ENCODE measurements at places on chromosomes 7 and 10.
A peak's percentile ranks its signal among the peaks of the same experiment; 100 is the strongest.

DNA sequence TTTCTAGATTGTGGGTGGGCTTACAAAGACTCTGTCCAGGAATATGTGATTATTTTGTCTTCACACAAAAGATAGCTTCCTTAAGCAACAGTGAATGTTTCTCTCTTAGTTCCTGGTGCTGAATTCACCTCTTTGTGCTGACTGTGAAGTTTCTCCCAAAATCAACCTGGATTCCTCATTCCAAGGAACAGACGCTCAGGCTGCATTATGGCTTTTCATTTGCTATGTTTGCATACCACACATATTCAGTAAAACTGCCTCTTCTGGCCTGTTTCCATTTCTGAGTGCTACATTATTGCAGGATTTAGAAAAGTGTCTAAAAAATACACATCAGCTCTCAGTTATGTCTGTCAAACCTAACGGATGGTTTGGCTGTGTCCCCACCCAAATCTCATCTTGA, 21.5 kb downstream of the MACROH2A2 start:
- DNase-seq, result no peak

DNA sequence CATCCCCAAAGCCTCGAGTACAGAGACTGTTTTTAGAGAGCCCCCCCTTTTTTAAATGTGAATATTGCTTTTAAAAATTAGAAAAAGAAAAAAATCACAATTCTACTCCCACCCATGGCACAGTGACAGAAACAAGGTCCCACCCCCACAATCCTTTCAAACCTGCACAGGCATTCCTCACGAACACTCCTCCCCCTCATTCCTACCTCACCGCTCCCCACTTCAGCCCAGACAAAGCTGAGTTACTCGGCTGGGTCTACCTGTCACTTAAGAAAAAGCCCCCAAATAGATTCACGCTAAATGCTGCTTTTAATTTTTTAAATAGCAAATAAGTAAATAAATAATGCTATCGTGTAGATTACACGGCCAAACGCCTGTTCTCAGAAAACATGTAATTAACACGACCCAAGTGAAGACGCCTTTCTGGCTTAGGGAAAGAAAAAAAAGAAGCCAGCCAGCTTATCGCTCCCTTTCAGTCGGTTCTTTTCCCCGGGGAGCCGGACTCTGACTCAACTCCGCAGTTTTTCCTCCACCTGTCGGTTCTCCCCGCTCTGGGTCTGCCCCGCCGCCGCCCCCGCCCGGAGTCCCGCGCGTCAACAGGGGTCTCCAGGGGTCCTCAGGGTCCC, 739 bp downstream of the MPP7 start:
- no peak for DNase-seq

DNA sequence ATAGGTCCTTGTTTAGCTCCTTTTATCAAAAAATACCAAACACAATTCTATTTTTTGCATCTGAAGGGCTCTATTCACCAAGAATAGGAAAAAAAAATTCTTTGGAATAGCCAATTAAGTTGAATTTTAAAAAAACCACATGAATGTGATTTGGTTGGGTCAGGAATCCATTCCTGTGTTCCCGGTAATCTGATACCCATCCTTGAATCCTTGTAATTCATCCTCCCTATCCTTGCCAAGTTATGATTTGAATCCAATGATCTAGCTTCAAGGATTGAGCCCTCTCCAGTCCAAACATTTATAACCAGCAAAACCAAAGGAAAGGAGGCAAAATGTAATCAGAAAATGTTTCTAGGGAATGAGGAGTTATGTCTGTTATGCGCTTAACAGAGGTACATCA, 86.6 kb downstream of the CFAP58 start:
- no peak for DNase-seq

DNA sequence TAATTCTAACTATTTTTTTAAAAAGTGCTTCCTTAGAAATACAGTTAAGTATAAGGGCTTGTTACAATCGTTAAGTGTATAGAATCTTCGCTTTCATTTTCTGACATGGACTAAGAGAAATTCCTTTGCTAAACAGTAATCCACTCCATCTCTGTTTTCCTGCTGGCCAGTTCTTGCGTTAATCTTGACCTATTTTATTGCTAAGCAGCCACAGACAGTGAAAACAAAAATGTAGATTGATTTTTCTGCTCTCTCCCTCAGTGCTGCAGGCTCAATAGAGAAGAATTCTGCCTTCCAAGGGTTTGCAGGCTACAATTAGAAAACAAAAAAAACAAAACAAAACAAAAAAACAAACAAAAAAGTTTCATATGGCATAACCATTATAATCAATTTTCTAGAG, 310.4 kb upstream of the ADARB2 start:
- no peak for DNase-seq

DNA sequence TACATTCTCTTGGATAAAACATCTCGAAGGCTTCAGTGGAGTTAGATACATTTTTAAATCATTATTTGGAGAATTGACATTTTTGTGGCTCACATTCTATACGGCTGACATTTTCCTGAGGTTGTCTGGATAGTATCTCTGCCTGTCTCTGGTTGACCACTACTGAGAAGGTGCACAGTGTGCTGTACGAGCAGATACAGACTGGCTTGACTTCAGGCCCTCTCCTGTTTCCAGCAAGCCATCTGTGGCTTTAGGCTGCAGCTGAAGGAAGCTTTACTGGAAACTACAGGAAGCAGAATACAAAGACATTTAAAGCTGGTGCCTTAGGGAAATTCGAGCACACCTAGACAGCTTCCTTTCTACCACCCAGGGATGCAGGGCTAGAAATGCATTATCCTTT, 39.3 kb upstream of the RSU1 start:
- DNase-seq, result no peak

DNA sequence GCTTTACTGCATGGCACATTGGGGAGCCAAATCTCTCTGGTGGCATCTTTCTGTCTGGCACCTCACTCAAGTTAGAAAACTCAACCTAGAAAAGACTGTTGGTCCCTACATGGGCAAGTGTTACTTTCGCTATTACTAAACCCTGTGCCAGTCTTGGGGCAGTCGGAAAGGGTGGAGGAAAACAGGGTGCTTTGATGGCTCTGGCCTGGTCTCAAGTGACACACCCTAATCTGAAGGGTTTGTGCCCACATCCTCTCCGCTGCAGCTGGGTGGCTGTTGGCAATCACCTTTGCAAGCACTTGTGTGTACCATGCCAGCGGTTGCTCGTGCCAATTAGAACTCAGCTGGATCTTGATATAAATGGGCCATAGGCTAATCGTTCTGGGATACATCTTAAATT, 159.8 kb upstream of the ITGB1 start:
- DNase-seq, result no peak

DNA sequence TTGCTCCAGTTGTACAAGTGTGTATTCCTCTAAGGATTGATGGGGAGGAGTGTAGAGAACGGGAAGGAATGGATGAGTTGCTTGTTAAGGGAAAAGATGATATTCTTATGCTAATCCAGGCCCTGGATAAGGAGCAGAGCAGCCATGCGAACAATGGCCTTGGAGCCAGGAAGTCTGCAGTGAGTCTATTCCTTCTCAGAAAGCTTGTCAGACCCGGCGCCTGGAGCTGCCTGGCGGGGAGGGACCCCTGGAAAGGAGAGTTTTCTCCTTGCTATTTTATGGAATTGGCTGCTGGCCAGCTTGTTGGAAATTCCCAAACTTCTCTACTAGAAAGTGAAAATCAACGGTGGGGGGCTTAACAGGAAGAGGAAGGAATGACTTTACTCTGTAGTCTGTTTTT, 89.1 kb downstream of the MMRN2 start:
- DNase-seq, result no peak

- DNase-seq, result no peak
These were observed 292.4 kb upstream of the SMIM30 start for GRCh38 chr7:113410796-113411195.

DNA sequence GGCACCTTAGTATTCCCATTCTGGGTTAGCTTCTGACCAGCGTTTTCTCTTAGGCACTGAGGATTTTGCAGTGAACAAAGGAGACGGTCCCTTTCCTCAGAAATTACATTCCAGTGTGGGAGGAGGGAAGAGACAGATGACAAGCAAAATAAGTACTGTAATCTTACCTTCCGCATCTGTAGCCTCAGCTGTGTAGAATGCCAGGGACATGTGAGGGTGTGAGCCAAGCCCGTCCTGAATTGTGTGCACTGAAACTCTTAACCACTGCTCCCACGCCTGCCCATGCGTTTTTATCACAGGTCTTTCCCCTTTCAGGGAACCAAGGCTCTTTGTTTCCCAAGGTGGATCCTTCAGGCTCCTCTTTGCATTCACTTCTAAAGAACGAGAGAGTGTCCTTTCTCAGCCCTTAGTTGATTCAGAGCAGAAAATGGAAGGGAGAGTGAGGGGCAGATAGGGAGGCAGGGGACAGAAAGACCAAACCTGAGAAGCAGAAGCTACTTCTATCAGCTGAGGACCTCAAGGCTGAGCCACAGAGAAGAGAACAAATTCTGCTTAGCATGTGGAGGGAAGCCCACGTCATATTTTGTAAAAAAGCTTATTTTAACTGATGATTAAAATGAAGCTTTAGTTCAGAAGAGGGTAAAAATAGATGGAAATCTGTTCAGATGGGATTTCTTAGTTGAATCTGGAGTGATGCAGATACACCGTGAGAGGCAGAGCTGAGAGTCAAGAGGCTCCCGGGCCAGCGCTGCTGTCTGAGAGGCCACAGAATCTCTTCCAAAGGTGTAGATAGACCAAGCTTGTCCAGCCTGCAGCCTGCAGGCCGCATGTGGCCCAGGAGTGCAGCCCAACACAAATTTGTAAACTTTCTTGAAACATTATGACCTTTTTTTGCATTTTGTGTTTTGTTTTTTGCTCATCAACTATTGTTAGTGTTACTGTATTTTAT, 122.5 kb downstream of the CCNY start:
- DNase-seq, result no peak

GRCh38 chr10:11403116-11403515, 208.3 kb downstream of the USP6NL start:
- DNase-seq, result no peak

GRCh38 chr10:16231176-16231575, 205.6 kb upstream of the PTER start:
- no peak for DNase-seq

GRCh38 chr10:11647676-11648075, 36.2 kb upstream of the USP6NL start:
- DNase-seq, result no peak

- DNase-seq, result no peak
These were observed 456.2 kb downstream of the REEP3 start for GRCh38 chr10:63977329-63977923.

- DNase-seq, result no peak
These were observed 52.8 kb upstream of the SVIL start for GRCh38 chr10:29687421-29688164.

GRCh38 chr7:24492576-24492975, 80.7 kb upstream of the PALS2 start:
- no peak for DNase-seq

DNA sequence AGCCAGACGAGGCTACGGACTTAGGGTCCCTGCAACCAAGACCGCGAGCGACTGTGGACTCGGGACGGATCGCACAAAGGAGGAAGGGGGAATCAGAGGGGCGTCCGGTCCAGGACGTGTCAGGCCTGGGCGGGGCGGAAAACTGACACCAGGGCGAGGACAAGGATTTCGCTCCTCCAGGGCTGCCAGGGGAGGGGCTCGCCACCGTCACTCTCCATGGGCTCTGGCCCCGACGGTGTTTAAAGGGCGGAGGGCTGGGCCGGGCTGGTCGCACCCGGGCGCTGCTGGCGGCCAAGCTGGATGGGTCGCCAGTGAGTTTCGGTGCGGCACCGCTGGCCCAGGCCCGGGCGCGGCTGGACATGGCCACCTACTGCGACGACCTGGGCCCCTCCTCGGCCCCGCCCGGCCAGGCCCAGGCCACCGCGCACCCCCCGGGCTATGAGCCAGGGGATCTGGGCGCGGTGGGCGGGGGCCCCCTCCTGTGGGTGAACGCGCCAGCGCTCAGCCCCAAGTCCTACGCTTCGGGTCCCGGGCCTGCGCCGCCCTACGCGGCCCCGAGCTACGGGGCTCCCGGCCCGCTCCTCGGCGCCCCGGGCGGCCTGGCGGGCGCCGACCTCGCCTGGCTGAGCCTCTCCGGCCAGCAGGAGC, at the start of gene FOXI2:
Gene FOXI2, plus strand, starts transcription at position 271 of the 648 bp plus-strand sequence. Its CDS starts 89 bp downstream, at position 360.
- no peak for DNase-seq

DNA sequence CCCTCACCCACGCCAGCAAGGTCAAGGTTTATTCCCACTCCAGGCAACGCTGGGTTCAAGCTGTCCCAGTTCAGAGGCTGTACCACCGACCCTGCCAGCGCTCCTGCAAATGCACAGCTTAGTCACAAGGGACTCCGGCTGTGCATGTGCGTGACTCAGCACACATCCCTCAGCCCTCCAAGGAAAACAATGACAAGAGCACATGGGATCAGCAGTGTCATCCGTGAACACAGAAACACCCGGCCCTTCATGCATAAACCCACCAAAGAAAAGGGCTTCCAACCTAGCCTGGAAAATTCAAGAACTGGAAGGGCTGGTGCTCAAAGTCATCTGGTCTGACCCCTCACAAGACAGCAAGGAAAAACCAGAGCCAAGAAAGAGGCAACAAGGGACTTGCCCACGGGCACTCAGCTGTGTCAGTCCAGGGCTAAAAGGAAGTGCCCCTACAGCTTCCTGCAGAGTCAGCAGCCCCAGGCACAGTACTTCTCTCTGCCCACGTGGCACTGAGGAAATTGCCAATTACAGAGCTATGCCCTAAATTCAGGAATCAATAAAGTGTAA, 106.1 kb downstream of the KCNMA1 start:
- DNase-seq, result peak; percentile 51

GRCh38 chr7:81973117-81973516, 203.3 kb upstream of the HGF start:
- DNase-seq, result no peak

DNA sequence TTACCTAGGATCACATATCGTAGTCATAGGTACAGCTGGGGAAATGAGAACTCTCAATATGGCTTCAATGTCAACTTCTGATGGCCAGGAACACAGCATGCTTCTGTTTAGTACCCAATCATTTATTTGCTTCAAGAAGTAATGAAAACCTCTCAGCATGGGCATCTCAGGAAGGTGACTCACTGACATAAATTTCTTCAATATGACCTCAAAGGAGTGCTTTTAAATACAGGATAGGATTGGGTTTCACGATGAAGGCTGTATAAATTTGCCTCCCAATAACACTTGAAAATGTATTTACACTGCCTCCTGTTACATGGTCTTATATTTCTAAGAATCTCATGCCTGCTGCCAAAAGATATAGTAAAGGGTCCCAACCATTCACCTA, 15.1 kb downstream of the ITGA8 start:
- DNase-seq, result peak; percentile 20

DNA sequence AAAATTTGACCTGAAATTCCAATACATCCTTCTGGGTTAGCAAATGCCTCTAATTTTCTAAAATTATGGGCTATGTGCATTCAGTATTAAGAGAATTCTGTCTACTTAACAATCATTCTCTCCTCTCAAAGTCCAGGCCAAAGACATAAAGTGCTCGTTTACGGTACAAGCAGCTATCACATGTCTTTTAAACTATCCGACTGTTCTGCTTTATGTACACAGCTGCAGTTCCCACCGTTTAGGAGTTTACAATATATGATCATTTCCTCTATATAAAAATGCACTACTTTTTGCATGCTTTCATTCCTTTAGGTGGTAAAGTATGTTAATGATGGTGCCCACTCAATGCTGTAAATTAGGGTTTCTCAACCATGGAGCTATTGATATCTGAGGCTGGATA, 34.0 kb downstream of the CDK6 start:
- no peak for DNase-seq

Measured in BJ (cell line).